ENCODE measurements at places on chromosomes 6 and 20.
A peak's percentile ranks its signal among the peaks of the same experiment; 100 is the strongest.

- no peak for ATAC-seq
These were observed 113.6 kb downstream of the TRERF1 start for GRCh38 chr6:42337985-42338743.

- ATAC-seq = no peak
These were observed 118.5 kb downstream of the SIM1 start for GRCh38 chr6:100346203-100346602.

GRCh38 chr6:66128656-66129055 lies 421.6 kb upstream of the EYS start:
- no peak for ATAC-seq

- peak; percentile 91 for ATAC-seq
These were observed 28.4 kb downstream of the PRDM1 start for GRCh38 chr6:106114492-106114891.

DNA sequence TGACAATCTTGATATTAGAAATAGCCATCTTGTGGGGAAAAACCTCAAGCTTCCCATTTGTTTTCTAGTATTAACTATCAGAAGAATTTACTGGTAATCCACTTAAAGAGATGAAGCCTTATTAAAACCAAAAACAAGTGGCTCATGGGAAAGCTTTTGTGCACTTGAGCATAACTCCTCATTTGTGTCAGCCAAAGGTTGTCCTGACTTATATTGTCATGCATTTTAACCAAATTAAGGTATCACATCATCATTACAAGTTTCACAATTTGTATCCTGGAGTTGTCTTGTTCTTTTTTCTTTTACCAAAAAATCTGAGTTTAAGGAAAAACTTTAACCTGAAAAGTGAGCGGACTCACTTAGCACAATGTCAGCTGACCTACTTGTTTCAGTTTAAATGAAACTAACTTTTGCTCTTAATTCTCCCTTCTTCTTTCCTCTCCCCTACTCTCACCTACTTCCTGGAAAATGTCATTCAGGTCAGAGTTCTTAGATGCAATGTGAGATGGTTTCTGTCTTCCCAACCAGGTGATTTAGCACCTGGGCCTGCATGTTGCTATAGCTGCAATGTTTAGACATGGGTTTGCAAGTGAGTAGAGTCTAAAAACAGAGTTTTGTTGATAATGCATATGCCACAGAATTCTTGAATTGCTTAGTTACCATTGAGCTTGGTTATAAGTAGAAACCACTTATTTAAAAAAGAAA lies 82.8 kb downstream of the TNFAIP3 start:
- peak; percentile 55 for ATAC-seq

- ATAC-seq = no peak
These were observed 518.7 kb upstream of the RNF217 start for GRCh38 chr6:124443541-124443940.

- no peak for ATAC-seq
These were observed 766.4 kb upstream of the DEFB115 start for GRCh38 chr20:30491016-30491415.

GRCh38 chr6:116429111-116429510 lies 32.1 kb upstream of the CALHM6 start:
- ATAC-seq = no peak

DNA sequence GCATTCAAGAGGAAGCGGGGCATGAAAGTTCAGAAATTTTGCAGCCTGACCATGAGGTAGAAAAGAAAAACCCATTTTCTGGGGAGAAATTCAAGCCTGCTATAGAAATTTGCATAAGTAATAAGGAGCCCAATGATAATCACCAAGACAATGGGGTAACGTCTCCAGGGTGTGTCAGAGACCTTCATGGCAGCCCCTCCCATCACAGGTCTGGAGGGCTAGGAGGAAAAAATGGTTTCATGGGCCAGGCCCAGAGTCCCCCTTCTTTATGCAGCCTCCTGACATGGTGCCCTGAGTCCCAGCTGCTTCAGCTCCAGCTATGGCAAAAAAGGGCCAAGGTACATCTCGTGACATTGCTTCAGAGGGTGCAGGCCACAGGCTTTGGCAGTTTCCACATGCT lies 618.5 kb downstream of the EYS start:
- ATAC-seq = no peak

DNA sequence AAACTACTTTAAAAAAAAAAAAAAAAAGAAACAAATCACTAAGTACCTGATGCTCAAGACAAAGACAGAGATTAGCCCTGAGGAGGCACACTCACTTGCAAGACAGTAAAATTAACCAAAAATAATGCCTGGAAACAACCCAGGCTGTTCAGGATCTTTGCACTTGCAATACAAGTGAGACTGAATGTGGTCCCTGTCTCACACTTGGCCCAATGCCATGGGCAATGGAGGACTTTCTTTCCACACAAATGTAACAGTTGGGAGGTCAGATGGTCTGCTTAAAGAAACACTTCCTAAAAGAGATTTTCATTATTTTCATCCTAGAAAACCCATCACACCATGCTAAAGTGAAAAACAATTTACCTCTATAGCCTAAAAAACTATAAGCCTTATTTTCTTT lies 16.2 kb downstream of the STAU1 start:
- ATAC-seq = no peak

DNA sequence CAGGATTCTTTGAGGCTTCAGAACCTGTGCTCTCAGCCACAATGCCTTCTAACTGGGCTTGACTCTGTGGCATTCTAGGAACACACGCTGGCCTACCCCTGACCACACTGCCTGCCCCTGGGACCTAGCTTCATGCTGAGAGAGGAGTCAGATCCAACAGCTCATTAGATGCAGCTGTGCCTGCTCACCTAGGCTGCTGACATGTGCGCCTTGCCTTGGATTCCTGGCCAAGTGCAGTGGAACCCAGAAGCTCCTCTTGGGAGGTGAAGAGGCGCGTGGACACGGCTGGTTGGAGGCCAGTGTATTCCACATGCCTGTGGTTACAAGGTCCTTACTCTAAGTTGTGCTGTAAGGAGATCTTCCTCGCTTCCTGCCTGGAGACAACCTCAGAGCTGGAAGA lies 24.7 kb upstream of the KCNK16 start:
- ATAC-seq = no peak

DNA sequence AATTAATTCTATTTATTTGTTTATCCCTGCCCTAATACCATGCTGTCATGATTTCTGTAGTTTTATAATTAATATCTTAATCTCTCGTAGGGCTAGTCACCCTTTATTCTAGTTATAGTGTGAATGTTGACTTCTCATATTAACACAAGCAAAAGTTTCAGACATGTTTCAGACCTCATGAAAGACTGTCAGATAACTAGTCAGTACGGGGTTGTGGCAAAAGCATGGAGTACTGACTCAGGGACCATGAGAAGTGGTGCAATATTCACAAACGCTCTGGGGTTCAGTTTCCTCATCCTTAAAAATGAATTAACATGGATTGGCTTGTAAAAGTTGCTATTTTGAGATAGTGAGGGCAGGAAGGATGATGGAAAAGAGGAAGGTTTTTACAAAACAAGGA lies 148.9 kb downstream of the TMEM200A start:
- peak; percentile 14 for ATAC-seq

GRCh38 chr6:14200047-14200446 lies 82.5 kb downstream of the CD83 start:
- no peak for ATAC-seq

DNA sequence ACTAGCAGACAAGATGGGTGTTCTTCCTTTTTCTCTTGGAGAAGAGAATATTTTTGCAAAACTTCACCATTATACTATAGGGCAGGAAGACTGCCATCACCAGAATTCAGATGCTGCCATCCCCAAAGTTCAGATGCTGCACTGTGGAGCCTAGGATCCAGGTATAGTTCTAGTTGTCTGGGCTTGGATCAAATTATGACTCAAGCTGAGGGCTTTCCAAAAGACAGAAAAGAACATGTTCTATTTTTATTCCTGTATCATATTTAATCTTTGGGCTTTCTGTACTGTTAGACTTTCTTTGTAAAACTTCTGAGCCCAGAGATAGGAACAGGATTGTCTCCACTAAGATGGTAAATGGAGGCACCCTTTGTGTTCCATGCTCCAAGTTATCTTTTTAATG lies 22.0 kb downstream of the FAM83B start:
- ATAC-seq = no peak

DNA sequence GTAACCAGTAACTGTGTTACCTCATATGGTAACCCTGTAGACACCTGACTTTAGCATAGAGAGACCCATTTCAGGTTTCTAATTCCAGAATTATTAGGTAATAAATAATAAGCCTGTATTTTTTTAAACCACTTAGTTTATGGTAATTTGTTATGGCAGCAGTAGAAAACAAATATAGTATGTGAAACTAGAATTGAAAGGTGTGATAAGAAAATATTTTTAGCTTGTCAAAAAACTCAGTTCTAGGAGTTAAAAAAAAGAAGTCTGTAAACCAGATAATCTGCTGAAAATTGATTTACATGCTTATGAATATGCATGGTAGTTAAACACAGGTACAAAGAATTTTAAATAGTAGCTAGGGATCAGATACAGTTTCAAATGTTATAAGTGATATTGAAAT lies 695.0 kb upstream of the GJE1 start:
- no peak for ATAC-seq

DNA sequence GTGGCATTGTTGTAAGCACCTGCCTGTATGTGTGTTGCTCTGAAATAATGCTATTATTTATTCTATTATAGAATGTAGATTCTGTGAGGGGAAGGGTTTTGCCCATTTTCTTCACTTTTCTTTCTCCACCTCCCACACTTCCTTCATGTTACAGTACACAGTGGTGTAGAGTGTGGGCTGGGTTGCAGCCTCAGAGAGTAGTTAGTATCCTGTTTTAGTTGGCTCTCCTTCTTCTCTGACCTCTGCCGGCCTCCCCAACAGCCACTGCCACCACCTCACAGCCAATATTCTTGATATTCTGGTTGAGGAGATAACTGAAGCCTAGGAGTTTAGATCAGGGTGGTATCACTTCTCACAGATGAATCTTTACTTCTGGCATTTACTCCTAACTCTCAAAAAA lies 143.4 kb downstream of the BCKDHB start:
- no peak for ATAC-seq

GRCh38 chr6:120872262-120872578 lies 462.1 kb downstream of the TBC1D32 start:
- no peak for ATAC-seq

- ATAC-seq = no peak
These were observed 14.9 kb downstream of the FYN start for GRCh38 chr6:111858347-111858746.

DNA sequence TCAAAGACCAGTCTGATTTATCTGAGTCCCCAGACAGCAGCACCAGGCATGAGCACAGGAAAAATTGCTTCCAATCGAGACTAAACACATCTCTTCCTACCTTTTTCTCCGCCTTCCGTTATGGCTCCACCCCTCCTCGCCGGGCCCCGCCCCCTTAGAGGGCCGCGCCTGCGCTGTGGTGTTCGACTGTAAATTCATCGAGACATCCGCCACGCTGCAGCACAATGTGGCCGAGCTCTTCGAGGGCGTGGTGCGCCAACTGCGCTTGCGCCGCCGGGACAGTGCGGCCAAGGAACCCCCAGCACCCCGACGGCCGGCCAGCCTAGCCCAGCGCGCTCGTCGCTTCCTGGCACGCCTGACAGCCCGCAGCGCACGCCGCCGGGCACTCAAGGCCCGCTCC lies 8.9 kb downstream of the REM1 start:
- no peak for ATAC-seq

DNA sequence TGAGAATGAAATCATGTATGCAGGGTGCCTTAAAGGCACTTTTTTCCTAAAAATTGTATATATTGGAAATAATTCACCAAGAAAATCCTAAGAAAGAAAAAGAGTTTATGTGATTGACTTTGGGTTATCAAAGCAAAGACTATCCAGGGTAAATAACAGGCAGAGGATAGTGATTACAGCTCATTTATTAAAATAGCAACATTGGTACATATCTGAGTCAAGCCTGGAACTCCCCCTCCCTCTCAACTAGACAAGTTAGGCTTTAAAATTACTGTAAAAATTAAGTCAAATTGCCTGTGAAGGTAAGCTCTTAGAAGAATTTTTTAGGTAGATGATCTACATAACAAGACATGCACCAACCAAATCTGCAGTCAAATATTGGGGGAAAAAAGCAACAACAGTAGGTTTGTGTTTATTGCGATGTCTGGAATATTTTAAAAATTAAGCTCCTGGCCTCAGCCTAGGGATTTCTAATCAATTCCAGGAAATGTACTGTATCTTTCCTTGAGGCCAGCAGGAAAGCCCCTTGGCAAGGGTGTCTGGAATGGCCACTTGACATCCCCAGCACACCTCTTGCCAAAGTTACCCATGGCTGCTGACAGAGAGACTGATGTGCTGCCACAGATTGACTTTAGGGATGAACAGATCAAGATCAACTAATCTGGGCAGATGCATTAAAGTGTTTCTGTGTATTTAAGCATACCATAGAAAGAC lies 31.2 kb upstream of the HBS1L start:
- no peak for ATAC-seq

- ATAC-seq = no peak
These were observed 50.7 kb downstream of the MRPL14 start for GRCh38 chr6:44076356-44077213.

GRCh38 chr20:20211274-20211987 lies 156.5 kb upstream of the INSM1 start:
- ATAC-seq = no peak

DNA sequence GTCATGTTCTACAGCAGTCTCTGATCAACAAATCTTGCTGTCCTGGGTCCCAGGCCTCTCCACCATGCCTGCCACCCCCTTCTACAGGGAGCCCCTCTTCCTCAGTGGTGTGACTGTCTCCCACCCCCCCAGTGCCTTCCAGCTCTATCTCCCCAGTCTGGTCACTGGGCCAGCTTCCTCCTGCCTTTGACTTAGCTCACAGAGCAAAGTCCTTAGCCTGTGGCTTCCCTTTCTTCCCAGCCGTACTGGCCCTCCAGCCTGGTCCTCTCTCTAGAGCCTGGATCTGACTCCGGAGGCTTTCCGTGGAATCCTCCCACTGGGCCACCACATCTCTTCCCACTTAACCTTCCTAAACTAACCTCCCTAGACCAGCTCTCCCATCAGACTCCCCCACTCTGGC lies 17.0 kb downstream of the MAPK13 start:
- no peak for ATAC-seq

Data from activated CD4-positive, CD25-positive, alpha-beta regulatory T cell treated with anti-CD3 and anti-CD28 coated beads, Interleukin-2, amount 50 U/mL, for 24 hours (primary cell).